ENCODE measurements at places on chromosomes 2 and 18.

GRCh38 chr2:57906152-57906732 lies 140.4 kb upstream of the VRK2 start:
- peak; percentile 65 for DNase-seq

- no peak for DNase-seq
Observed at GRCh38 chr2:40690036-40690435, 238.1 kb upstream of the SLC8A1 start.

DNA sequence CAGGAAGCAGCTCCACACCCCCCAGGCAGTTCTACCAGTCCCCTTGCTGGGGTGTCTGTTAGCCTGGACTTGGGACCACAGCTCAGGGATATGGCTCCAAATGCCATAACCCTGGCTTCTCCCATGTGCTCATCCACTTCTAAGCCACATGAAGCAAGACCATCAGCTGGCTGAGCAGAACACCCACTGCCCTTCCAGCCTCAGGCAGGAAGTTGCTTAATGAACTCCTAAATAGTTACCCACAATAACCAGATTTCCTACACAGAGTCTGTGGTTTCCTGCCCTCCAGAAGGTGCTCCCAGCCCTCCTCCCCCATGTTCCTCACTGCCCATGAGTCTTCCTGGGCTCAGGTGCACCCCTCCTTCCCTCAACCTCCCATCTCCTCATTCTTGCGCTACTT lies 98.3 kb upstream of the EPC2 start:
- no peak for DNase-seq

DNA sequence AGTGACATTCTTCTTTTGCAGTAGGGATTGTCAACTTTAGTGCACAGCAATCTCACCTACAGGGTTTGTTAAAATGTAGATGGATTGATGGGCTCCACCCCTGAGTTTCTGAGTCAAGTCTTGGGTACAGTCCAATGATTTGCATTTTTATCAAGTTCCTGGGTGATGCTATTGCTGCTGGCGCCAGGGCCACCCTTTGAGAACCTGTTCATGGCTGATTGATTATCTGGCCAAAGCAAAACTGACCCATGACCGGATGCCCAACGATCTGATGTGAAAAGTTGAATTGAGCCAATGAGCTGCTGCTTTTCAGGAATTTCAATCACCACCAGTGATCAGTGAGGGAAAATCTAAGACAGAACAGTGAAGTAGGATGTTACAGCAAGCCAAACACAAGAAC lies 675.3 kb downstream of the TMEM182 start:
- no peak for DNase-seq

- DNase-seq, result no peak
Observed at GRCh38 chr18:9156604-9157249, 20.1 kb downstream of the ANKRD12 start.

DNA sequence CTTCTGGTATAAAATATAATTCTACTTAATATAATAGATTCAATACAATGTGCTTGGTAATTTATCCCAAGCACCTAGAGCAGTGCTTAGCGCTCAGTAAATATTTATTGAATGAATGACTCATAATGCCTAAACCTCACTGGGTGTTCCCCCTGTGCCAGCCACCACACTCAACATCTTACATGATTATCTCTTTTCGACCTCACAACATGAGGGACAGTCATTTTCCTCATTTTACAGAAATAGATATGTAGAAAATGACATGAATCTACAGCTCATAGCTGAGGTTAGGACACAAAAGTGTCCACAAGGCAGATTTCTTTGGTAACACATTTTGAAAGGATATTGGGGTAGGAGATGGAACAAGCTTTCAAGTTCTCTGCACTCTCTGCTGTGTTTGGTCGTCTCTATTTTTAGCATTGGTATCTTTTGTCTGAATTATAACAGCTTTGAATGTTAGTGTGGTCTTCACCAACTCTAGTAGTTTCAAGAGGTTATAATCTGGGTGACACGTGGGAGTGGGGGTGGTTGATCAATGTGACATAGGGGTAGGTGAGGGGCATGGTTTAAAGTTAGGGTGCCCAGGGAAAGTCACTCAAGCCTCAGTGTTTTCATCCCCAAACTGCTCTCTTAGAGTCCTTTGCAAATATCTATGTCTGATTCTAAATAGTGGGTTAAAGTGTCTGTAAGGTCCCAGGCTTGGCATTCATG lies 9.8 kb downstream of the MYOM1 start:
- no peak for DNase-seq

- DNase-seq, result no peak
Observed at GRCh38 chr18:44636241-44636640, 44.4 kb upstream of the SETBP1 start.

- peak; percentile 46 for DNase-seq
Observed at GRCh38 chr2:207472343-207473048, 57.3 kb upstream of the CREB1 start.

GRCh38 chr2:216789081-216789480 lies 70.8 kb downstream of the TNP1 start:
- no peak for DNase-seq

GRCh38 chr2:75157435-75157834 lies 41.9 kb downstream of the TACR1 start:
- no peak for DNase-seq

- peak; percentile 79 for DNase-seq
Observed at GRCh38 chr2:162074928-162075688, 1.1 kb upstream of the DPP4 start.

GRCh38 chr2:62711832-62712494 lies 6.5 kb downstream of the EHBP1 start:
- no peak for DNase-seq
